ENCODE measurements at places on chromosomes 12 and 14.

- DNase-seq, result no peak
Measured at GRCh38 chr12:5996459-5996858, 51.4 kb upstream of the ANO2 start.

DNA sequence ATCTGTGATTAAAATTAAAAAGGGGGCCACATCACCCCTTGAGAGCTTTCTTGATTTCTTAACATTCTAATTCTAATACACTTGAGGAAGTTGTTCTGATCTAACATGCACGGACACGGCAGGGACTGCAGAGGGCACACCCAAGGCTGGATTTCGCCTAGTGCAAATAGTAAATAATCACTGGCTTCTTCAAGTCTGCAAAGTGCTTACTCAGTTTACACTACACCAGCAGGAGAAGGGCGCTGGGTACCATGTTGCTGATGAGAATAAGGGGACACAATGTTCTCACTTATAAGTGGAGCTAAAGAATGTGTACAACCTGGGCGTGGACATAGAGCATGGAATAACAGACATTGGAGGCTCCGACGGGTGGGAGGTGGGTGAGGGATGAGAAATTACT is 34.2 kb downstream of the TBX5 start:
- DNase-seq, result no peak

GRCh38 chr14:78501909-78502308 is 331.7 kb downstream of the NRXN3 start:
- DNase-seq, result no peak

GRCh38 chr14:19828314-19828713 is 24.7 kb downstream of the OR4N2 start:
- DNase-seq, result no peak

All from GM06990 (cell line).